ENCODE measurements at places on chromosomes 4 and X.

GRCh38 chrX:150310417-150310816 is 52.7 kb upstream of the MAMLD1 start:
- DNase-seq = no peak

DNA sequence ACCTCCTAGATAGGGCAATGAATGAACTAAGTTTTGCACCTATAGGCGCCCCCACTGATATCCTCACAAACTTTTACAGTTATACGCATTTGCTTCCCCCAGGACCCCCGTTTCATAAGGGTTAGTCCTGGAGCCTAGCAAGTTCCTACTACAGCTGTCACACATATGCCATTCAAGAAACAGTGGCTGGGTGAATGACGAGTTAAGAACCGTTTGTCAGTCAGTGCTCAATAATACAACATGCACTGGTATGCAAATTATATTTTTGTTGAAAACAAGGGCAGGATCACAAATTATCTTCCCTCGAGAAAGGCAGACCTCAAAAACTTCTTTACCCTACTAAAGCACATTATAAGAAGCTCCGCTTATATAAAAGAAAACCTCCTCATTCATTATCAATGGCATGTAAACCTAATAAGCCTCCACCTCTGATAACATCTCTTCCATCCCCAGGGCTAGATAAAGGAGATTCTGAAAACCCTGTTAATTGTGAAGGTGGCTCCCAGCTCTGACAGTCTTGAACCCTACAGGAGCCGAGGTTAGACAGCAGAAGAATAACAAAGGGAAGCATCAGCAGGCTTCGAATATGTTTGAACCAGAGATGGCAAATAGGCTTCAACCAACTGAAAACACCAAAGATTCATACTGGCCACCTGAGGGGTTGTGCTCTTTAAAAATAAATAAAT is 40.3 kb downstream of the AFAP1 start:
- no peak for DNase-seq

DNA sequence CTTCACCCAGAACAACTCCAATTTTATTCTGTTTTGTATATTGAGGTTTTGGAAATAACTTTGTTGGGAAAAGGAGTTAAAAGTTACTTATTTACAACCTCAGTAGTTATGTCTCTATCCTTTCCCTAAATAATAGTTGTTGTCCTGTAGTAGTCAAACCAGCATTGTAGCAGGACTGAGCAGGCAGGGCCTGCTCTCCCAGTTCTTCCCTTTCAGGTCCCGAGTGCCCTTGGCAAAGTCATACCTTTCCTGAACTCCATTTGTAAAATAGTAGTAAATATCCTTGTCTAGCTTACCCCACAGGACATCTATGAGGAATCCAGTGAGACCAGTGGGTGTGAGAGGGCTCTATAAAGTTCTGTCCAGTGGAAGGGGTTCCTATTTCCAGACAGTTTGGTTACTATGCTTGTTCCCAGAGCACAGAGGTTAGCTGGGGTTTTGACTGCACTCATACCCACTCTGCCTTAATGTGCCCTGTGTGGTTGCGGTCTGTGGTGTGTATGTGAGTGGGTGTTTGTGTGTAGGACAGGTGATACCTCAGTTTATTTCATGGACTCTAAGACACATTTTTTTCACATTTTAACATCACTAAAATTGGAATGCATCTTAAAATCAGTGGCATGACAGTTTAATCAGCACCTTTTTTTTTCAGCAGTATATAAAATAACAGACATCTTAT is 136.3 kb downstream of the AMMECR1 start:
- DNase-seq = no peak

- DNase-seq = no peak
Observed at GRCh38 chrX:150696866-150697265, 3.7 kb downstream of the MTMR1 start.

GRCh38 chrX:69203638-69204037 is 38.4 kb upstream of the PJA1 start:
- no peak for DNase-seq

- DNase-seq = no peak
Observed at GRCh38 chr4:3026540-3026939, 47.8 kb downstream of the HTT-AS start.

All from activated CD8-positive, alpha-beta memory T cell treated with anti-CD3 and anti-CD28 coated beads for 24 hours (primary cell).